ENCODE measurements at places on chromosomes 6 and 20.

DNA sequence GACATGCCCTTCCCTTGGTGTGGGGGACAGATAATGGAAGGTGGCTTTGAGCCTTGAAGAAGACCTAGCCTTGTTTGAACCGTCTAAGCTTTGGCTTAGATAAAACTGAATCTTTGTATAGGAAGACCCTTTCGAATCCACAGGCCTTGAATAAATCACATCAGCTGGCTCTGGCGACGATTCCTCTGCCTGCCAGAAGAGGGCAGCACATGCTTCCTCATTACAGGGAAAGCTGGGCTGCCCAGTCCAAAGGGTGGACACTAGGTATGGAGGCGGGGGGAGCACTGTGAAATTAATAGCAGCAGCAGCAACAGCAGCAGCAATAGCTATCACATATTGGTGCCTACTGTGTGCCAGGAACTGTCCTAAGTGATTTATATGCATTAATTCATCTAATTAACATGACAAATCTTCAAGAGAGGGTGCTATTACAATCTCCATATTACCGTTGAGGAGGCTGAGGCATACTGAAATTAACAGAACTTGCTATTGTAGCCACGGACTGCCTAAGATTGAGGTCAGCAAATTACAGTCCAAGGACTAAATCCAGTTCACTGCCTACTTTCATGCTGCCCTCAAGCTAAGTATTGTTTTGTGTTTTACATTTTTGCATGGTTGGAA, 85.1 kb downstream of the CLIC5 start:
- peak; percentile 55 for DNase-seq

GRCh38 chr6:11999246-11999645, 12.9 kb upstream of the HIVEP1 start:
- DNase-seq, result no peak

GRCh38 chr6:88490908-88491264, 324.7 kb upstream of the CNR1 start:
- no peak for DNase-seq

- no peak for DNase-seq
These were observed 53.5 kb downstream of the ZDHHC14 start for GRCh38 chr6:157434349-157435033.

- DNase-seq, result no peak
These were observed 9.4 kb downstream of the NR2E1 start for GRCh38 chr6:108175176-108175591.
